ENCODE measurements at places on chromosomes 7 and 10. TPM values are rescaled to one million over a fixed set of nuclear protein-coding genes. Genes with fewer than 3 reads are reported as not detected.

GRCh38 chr10:124142960-124143359 is 49.6 kb upstream of the CHST15 start:
- no peaks in the 10 kb centered on the region for H3K36me3 ChIP-seq
- no peaks in the 10 kb centered on the region for H3K4me1 ChIP-seq
- DNase-seq: peak; percentile 1
- H3K27me3 ChIP-seq: no peaks in the 10 kb centered on the region
- H3K4me3 ChIP-seq: no peak overlapping the region

DNA sequence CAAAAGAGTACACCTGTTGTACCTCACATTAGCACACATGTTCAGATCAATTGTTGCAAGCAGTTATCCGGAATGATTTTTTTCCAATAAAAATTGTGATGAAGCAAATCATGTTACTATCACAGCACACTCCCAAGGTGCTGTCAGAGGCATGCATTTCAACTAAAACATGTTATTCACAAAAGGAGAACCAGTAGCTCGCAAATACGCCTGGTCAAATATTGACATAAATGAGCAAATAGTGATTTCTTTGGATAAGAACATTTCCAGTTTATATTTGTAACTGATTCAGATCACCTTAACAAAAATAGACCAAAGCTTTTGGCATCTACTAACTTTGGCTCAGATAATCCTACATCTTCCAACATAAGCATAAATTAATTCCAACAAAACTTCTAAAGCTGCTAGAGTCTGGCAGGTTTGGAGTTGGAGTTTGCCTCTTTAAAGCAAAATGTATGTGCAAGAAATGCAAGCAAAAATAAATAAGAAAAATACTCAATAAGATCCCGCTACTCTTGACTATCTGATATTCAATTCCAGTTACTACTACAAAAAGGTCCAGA is 208.0 kb downstream of the SFMBT2 start:
- no peak overlapping the region for H3K4me3 ChIP-seq
- no peaks in the 10 kb centered on the region for H3K4me1 ChIP-seq
- no peak for DNase-seq
- H3K36me3 ChIP-seq: no peaks in the 10 kb centered on the region
- H3K27me3 ChIP-seq: no peaks in the 10 kb centered on the region

- H3K4me1 ChIP-seq: no peaks in the 10 kb centered on the region
- H3K4me3 ChIP-seq: no peak overlapping the region
- no peaks in the 10 kb centered on the region for H3K27me3 ChIP-seq
- no peak for DNase-seq
These were observed 60.5 kb downstream of the RSU1 start for GRCh38 chr10:16756561-16757221.

DNA sequence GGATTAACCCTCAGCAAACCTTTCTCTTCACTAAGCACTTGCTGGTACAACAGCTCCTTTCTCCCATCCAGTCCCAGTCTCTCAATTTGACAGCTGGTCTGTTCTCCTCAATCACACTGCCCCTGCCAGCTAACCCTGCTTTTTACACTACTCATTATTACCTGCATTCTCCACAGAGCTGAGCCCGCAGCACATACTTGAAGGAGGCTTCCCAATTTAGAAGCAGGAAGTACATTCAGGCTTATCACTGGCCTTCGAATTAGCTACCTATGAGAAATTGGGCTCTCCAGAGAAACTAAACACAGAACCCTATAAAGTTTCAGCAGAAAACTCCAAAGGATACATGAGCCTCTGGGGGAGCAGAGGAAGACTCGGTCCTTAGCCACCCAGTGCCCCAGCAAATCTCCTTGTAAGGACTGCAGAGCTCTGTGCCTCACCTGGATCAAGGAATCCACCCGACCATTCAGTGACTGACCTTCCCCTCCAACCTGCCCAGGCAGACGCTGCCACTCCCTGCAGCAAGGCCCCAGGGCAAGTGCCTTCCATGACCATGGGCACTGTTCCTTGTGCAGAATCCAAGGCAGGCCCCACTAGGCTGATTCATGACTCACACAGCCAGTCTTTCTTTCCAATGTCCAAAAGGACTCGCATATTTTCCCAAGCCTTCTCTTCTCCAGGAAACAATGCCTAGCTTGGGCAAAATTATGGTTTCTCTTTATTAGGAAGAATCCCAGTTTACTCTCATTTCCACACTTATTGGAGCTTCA is 68.0 kb downstream of the VOPP1 start:
- H3K27ac ChIP-seq: no peak overlapping the region
- H3K4me1 ChIP-seq: no peaks in the 10 kb centered on the region
- DNase-seq: no peak
- no peak overlapping the region for H3K4me3 ChIP-seq
- H3K36me3 ChIP-seq: no peaks in the 10 kb centered on the region
- no peaks in the 10 kb centered on the region for H3K27me3 ChIP-seq

Gene ANK3
- 58.8 TPM for total RNA-seq

GRCh38 chr10:4740471-4740870 is 85.5 kb upstream of the AKR1E2 start:
- DNase-seq: no peak
- no peaks in the 10 kb centered on the region for H3K27me3 ChIP-seq
- peaks cover 13% of the 10 kb centered on the region for H3K4me1 ChIP-seq
- H3K27ac ChIP-seq: no peak overlapping the region
- no peaks in the 10 kb centered on the region for H3K36me3 ChIP-seq
- H3K4me3 ChIP-seq: no peak overlapping the region

- H3K36me3 ChIP-seq: no peaks in the 10 kb centered on the region
- DNase-seq: no peak
- no peak overlapping the region for H3K27ac ChIP-seq
- H3K27me3 ChIP-seq: no peaks in the 10 kb centered on the region
- H3K4me1 ChIP-seq: no peaks in the 10 kb centered on the region
- H3K4me3 ChIP-seq: no peak overlapping the region
These were observed 21.7 kb upstream of the MACC1 start for GRCh38 chr7:20238754-20239324.

GRCh38 chr10:43199684-43200537 is 61.7 kb downstream of the CSGALNACT2 start:
- H3K27ac ChIP-seq: no peak overlapping the region
- H3K27me3 ChIP-seq: no peaks in the 10 kb centered on the region
- peak; percentile 10 for DNase-seq
- H3K4me1 ChIP-seq: no peaks in the 10 kb centered on the region
- no peaks in the 10 kb centered on the region for H3K36me3 ChIP-seq
